Astrocyte (in vitro differentiated cells and primary cell): ENCODE measurements at places on chromosomes 11 and 22. TPM values are rescaled to one million over a fixed set of nuclear protein-coding genes. Genes with fewer than 3 reads are reported as not detected.

Gene FAM227A
- total RNA-seq, result 2.3 and 3.4 TPM in 2 replicates

Gene ADAMTS15
- total RNA-seq, result 10.0 and 13.8 TPM in 2 replicates

Gene GSTT2B
- 4.2 and 4.9 TPM in 2 replicates for total RNA-seq

Gene LRRC32
- total RNA-seq, result 24.4 and 43.7 TPM in 2 replicates

Gene GP1BB
- 0.95 and 2.8 TPM in 2 replicates for total RNA-seq
